ENCODE measurements at places on chromosomes 3 and 15. TPM values are rescaled to one million over a fixed set of nuclear protein-coding genes. Genes with fewer than 3 reads are reported as not detected.

SLC27A2 gene
- not detected for total RNA-seq

MEX3B gene
- 18.2 TPM for total RNA-seq

LEO1 gene
- total RNA-seq = 22.6 TPM

UPK1B gene
- total RNA-seq = not detected

PLA2G4E gene
- not detected for total RNA-seq

PLCB2 gene
- total RNA-seq = 1.5 TPM

NUTM1 gene
- total RNA-seq = not detected

CGNL1 gene
- 27.1 TPM for total RNA-seq

ROPN1B gene
- not detected for total RNA-seq

IL5RA gene
- not detected for total RNA-seq

GOLGA8H gene
- 3.3 TPM for total RNA-seq

Measured in endothelial cell of umbilical vein (primary cell).